ENCODE measurements at places on chromosomes 1 and 21.

- DNase-seq: peak; percentile 91
These were observed 28.4 kb downstream of the RNF11 start for GRCh38 chr1:51264451-51264850.

DNA sequence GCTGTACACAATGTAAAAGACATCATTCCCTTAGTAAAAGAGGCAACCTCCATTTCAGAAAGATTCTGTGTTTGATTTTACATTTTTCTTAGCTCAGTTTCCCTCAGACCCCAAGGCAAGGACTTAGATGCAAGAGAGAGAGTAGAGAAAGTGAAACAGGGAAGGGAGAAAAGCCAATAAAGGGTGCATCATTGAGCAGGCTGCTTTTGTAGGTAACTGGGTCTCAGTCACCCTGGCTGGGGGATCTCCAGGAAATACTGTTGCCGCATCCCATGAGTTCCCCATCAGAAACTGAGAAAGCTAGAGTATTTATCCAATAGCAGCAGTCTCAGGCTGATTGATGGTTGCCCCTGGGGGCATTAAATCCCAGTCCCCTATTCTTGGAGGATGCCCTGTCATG is 23.1 kb upstream of the DNAH14 start:
- DNase-seq: no peak

DNA sequence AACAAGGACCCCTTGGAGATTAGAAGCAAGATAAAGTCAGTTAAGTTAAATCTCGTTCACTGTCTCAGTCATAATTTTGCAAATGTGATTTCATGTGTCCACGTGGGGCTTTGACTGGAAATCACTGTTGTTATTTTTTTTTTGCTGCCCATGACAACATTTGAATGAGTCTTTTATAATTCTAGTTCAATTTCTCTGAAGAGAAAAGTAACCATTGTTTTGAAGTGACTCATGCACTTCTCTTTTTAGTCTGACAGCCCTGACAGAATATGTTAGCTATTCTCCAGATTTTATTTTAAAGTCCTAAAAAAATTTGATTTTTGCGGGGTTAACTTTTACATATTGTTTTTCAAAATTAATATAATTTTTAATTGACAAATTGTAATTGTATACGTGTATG is 30.7 kb upstream of the NLRP3 start:
- DNase-seq: peak; percentile 31

DNA sequence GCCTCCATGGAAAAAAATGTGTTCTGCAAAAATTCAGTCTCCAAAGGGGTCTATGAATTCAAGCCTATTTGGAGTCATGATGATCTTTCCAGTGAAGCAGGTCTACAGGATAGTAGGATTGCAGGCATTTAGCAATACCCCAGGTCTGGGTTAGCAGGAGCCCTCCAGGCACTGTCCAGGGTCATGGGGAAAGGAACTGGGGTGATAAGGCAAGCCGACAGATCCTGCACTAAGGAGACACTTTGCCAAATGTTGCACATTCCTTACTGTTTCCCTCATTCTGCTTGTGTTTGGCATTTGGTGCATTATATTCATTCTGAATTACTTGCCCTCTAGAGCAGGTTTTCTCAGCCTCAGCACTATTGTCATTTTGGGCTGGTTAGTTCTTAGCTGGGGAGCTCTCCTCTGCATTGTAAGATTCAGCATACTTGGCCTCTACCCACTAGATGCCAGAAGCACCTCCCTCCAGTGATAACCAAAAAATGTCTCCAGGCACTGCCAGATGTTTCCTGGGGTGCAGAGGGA is 333.3 kb upstream of the PLXNA2 start:
- DNase-seq: no peak

GRCh38 chr1:59697150-59697800 is 117.5 kb upstream of the HOOK1 start:
- no peak for DNase-seq

- DNase-seq: no peak
These were observed 225.8 kb downstream of the PTPRU start for GRCh38 chr1:29462096-29462495.

DNA sequence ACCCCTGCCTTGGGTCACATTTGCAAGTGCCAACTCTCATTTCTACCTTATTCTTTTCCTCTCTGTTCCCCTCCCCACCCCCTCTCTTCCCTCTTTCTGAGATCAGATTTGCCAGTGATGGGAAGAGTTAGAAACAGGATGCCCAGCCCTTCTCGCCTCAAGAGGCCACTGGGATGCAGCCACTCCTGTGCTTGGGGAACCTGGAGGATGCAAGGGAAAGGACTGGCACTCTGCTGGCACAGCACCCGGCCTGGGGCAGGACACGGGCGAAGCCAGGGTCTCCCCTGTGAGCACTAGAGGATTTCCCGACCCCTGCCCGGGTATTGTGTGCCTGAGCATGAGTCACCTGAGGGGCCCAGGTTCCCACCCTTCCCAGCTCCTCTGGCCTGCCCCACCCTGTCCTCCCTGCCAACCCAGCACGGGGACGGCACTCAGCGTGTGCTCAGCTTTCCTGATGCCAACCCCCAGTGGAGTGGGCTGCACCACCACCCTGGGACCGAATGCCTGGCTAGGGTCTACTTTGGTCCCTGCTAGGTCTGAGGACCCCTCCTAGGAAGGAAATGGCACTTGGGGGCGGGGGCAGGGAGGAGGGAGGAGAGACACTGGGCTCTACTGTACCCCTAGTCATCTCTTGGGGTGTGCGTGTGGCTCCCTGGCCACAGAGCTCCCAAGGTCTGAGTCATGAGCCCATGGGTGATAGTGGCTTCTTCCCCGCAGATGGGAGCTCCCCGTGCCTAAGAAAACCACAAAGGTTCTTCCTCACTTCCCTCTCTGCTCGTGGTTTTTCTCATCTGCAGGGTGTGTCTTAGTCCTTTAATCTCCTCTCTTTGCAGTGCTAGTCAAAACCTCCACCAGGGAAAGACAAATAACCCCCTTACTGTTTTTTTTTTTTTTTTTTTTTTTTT is 12.4 kb downstream of the LMNA start:
- peak; percentile 94 for DNase-seq

DNA sequence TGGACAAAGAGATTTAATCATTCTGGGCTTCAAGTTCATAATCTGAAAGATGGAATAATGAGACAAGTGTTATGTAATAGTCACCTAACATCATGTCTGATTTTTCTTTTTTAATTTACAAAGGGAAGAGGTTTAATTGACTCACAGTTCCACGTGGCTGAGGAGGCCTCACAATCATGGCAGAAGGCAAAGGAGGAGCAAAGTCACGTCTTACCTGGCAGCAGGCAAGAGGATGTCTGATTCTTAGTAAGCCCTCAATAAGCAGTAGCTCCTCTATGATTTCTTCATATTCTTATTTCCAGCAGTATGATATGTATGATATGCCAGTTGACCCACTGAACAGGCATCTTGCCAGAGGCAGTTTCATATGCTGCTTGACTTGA is 152.7 kb downstream of the S1PR1 start:
- no peak for DNase-seq

- DNase-seq: no peak
These were observed 24.7 kb downstream of the ATP1A1 start for GRCh38 chr1:116397728-116398127.

DNA sequence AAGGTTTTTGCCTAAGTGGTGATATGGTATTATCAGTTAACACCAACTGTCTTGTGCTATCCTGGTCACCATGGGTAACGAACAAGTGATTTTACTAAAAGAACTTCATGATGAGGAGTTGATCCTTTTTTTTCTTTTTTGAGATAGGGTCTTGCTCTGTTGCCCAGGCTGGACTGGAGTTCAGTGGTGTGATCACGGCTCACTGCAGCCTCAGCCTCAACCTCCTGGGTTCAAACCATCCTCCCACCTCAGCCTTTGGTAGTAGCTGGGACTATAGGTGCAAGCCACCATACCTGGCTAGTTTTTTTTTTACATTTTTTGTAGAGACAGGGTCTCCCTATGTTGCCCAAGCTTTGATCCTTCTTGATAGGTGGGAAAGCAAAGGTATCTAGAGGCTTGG is 5.1 kb downstream of the METTL13 start:
- no peak for DNase-seq

DNA sequence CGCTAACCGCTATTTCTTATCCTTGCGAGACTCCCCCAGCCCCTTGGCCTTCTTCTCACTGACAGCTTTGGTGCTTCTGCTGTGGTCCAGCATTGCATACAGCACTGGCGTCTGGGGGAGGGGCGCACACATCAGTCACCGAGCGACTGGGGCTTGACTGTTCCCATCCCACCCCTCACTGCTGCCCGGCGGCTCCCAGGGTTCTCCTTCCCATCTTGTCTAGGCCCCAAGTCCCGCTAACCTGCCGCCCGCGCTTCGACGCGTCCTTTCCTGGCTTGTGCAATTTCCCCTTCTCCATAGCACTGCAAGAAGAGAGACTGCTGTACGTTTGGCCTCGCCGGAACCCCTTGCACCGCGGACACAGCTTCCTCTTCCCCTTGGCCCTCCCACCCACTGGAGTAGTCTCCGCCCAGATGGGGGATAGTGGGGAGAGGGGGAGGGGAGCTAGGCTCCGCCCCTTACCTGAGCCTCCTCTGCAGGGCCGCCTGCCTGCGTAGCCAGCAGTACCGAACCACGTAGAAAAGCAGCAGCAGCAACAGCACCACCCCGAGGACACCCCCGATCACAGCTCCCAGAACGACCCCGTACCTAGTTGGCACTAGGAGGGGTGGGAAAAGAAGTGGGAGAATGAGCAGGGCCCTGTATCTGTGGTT is 3.8 kb downstream of the MPZ start:
- DNase-seq: peak; percentile 52

DNA sequence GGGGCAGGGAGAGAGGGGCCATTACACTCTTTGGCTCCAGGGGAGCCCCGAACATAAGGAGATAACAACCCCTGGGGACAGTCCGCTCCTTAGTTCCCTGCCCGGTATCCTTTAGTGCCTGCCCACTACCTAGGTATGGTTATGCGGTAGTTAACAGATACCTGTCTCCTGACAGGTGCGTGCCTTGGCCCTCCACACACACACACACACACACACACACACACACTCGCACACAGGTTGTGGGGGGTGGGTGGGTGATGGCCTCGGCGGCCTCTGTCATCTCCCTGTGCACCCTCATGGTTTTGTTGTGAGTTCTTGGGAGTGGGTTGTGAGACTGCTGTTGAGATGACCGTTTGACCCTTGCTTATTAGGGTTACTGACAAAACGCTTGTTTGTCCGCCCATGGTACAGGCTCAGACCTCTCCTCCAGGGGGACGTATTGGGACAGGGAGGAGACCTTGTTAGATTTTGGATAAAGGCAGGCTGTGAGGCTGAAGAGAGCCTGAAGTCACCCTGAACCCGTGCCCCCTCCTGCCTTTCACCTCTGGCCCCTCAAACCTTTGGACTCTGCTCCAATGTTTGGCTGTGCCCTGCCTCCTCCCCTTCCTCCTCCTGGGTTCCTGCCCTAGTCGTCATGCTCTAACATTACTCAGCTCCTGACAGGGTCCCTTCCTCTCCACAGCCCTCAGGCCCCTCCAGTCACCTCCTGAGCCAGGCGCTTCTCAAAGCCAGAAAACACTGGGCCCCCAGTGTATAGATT is 979 bp downstream of the RASSF5 start:
- DNase-seq: no peak

DNA sequence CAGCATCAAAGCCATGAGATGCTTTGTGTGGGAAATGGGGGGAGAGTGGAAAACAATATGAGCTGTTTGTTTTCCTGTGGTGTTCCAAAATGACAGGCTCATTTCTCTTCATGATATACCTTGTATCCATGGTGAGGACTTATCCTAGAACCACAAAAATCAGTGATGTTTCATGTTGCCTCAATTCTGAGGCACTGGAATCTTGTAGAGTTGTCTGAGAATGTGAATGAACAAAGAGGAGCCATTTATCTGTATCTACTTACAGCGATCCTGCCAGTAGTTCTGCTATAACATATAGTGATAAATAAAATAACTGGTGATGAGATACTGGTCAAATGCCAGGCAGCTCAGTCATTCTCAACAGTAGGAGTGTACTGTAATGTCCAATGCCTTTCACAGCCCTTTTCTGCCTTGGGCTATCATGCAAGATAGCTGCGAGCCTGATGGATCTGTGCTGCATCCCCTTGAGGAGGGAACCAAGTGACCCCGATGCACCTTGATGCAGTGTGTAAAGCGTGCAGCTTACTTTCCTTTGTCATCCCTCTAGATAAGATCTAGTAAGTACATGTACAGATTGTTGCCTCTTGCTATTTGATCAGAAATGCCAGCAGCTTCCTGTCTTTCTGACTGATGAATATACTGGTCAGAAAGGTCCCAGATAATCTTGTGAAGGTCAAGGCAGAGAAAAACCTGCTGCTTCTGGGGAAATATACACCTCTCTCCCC is 52.8 kb downstream of the SLC44A3 start:
- no peak for DNase-seq

DNA sequence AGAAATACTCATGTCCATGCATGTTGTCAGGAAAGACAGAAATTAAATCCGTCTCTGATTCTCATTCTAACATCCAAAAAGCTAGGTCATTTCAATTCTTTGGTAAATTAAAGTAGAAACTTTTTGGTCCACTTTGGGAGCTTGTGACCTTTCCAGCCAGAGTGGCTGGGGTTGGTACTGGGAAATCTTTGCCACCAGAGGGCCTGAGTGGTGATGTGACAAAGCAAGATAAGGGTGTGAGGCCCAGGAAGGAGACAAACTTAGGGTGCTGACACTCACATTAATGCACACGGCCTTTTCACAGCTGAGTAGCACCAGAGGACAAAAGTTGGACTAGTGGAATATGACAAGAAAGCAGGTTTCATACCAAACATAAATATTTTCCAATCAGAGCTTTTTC is 144.3 kb downstream of the DNM3 start:
- no peak for DNase-seq

- peak; percentile 42 for DNase-seq
These were observed 2.3 kb upstream of the KCNC4 start for GRCh38 chr1:110207831-110208230.

DNA sequence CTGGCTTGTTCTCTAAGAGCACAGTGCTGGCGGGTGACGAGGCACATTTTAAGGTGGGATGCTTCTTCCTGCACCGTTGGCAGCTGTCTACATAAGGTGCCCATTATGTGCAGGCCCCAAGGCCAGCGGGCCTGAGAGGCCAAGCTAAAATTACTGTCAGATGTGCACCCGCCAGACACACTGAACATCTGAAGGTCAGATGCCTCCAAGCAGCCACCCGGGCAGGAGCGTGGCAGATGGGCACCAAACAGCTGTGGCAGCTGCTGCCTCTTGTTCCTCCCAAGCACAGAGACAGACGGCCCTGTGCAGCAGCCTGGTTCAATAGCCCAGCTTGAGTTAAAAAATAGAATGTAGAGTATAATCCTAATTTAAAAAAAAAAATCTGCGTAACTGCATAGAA is 211.9 kb upstream of the EDN2 start:
- DNase-seq: no peak

DNA sequence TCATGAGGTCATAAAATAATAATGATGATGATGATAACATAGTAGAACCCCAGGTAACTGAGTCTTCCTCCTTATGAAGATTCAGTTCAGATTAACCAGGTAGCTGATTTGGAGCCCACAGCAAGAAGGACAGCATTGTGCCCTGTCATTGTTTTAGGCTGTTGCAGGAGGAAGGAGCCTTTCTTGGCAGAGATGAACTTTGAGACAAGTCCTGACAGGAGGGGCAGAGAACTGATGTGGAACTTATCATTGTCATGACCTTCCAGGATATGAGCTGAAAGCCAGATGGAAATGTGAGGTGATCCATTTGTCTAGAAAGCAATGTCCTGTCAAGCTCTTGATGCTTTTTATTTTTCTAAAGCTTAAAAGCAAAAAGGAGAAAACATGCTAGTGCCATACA is 132.6 kb upstream of the COA6 start:
- DNase-seq: no peak

- peak; percentile 66 for DNase-seq
These were observed 217.3 kb upstream of the FGGY start for GRCh38 chr1:59079434-59080140.
